CD4-positive, alpha-beta T cell treated with Interleukin-1 beta for 1 hour (primary cell): ENCODE measurements at places on chromosomes 13 and 19.

GRCh38 chr19:38675611-38676010 lies 28.2 kb downstream of the ACTN4 start:
- peak; percentile 56 for DNase-seq

DNA sequence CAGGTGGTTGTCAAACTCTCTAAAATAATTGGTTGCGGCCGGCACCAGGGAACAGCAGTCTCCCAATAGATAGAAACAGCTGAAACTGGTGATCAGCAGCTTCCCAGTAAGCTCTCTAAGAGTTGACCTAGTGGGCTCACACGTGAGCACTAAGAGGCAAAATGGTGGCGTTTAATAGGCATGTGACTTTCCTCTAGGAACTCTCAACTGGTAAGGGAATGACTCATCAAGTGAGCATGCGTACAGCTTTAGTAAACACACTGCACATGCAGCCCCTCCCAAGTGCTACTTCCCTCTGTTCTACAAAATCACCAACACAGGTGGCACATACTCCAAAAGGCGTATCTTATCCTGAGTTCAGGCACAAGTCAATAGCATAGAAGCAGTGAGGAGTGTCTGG lies 41.7 kb downstream of the TNFSF11 start:
- DNase-seq = no peak

DNA sequence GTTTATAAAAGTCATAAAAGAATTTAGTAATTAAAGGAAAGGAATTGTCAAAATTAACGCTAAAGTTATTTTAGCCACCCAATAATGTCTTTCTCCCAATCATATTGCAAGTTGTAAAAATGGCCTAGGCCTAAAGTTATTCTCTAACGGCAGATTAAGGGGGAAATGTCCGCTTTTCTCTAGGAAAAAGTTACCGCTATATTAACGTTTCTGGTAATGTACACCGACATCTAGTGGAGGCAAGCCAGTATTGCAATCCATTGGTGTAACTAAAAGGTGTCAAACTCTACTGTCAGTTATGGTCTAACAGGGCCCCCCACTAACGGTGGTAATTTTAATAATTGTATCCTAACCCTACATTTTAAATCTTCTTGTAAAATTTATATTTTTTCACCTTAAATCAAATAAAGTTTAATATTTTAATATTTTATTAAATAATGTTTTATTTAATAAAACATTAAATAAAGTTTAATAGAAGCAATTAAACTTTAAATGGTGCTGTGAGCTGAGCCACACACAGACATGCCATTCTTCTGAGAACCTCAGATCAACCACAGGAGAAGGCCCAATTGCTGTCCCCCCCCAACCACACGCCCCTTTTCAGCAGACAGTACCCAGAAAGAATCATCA lies 35.9 kb upstream of the ZSCAN5A start:
- DNase-seq = peak; percentile 37

- no peak for DNase-seq
Measured at GRCh38 chr19:46150606-46151005, 2.6 kb downstream of the IGFL2 start.

DNA sequence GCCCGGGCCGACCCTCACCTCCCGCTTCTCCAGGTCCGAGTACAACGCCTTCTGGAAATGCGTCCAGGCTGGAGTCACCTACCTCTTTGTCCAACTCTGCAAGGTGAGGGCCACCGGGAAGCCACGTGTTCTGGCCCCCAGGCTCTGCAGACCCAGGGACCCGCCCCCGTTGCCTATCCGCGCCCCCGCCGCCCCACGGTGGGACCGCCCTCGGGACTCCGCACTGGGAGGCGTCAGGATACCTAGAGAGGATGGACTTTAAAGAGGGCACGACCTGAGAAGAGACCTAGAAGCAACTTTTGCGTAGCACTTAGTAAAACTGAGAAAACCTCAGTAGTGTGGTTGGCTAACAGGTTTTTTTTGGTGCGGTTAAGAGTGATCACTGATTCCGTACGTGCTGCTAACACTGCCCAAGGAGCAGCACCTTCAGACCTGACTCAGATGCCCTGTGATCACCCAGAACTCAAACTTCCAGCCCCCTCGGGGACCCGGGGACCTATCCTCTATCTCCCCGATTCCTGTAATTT lies 492 bp downstream of the TMEM147 start:
- peak; percentile 39 for DNase-seq

GRCh38 chr19:18098891-18099622 lies 1.5 kb downstream of the MAST3 start:
- DNase-seq = peak; percentile 59

GRCh38 chr13:88429862-88430261 lies 758.7 kb downstream of the SLITRK5 start:
- DNase-seq = no peak

GRCh38 chr13:97012251-97013048 lies 18.2 kb upstream of the OXGR1 start:
- DNase-seq = no peak

DNA sequence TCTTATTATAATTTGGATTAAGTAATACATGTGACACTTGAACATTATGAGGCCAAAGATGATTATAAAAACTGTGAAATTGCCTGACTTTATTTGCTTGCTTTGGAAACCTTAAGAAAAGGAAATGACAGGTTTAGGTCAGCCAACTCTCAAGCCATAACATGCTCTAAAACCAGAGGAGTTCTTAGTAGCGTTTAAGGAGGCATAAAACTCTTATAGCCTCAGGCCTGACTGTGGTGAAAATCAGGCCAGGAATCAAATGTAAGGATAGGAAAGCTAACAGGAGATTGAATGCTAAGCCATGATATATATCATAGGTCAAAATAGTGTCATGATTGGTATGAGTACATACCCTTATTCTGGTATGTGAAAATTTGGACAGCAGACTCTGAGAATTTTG lies 1142.4 kb upstream of the MIR17HG start:
- no peak for DNase-seq

DNA sequence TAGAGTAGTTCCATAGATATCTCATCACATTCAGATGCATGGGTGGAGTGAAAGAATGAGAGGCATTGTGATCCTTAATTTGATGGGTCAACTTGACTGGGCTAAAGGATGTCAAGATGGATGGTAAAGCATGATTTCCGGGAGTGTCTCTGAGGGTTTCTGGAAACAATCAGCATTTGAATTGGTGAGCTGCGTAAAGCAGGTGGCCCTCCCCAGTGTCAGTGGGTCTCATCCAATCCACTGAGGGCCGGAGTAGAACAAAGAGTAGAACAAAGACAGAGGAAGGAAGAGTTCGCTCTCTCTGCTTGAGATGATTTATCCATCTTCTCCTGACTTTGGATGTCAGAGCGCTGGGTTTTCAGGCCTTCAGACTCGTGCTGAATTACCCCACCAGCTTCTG lies 43.1 kb downstream of the SERP2 start:
- DNase-seq = no peak

DNA sequence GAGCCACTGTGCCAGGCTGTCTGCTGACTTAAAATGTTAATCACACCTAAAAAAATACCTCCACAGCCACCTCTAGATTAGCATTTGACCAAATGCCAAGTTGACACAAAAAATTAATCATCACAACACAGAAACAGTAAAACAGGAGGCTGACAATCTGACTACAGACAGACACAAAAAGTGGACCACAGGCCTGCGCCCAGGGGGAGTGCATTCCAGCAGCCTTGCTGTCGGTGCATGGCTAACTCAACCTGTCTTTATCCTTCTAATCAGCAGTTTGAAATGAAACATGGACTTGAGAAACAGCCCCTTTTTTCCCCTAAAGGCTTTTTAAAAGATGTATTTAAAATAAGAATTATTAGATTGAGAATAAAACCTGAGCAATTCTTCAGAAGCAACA lies 34.0 kb downstream of the RASL11A start:
- DNase-seq = no peak

GRCh38 chr13:61777899-61778298 lies 362.2 kb upstream of the PCDH20 start:
- no peak for DNase-seq

- peak; percentile 40 for DNase-seq
Measured at GRCh38 chr19:18417250-18418028, 1.8 kb upstream of the SSBP4 start.

- no peak for DNase-seq
Measured at GRCh38 chr19:38162094-38162493, 61.9 kb downstream of the DPF1 start.

DNA sequence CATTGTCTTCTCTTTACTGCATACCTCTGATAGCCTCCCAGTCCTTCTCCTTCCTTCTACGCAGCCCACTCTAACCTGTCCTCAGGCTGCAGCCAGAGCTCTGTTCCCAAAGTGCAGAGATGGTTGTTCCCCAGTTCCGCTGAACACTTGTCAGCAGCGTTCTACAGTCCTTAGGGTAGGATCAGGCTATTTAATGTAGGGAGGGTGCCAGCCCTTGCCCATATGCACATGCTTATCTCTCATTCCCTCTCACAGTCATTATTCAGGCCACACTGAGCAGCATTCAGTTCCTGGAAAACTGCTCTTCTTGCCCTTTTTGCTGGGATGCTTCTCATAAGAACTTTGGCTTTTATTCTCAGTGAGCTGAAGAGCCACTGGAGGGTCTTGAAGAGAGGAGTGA lies 180.7 kb downstream of the MTUS2 start:
- DNase-seq = no peak

DNA sequence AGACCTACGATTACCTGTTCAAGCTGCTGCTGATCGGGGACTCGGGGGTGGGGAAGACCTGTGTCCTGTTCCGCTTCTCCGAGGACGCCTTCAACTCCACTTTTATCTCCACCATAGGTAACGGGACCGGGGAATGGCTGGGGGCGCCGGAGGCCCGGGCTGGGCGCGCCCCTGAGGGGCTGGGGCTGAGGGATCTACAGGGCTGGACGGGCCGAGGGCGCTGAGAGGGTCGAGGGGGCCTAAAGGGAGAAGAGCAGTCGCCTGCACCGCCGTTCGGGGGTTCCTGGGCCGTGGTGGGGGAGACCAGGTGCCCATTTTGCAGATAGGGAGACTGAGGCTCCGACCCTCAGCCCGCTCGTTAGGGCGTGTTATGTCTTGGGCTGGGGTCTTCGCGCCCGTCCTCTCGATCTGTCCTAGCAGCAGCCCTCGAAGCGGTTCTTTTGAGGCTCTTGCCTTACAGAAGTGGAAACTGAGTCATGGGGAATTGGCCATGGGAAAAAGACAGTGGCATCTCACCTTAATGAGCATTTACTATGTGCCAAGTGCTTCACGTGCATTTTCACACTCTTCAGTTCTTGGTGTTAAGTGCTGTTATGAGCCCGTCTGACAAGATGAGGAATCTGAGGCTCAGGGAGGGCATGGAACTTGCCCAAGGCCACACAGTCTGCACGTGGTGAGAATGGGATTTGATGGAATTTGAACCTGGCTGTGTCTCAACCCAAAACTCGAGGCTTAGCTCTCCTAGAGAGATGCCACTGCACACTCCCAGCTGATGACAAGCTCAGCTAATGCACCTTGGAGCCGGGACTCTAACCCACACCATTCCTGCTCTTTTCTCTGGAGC lies 442 bp downstream of the RAB8A start:
- DNase-seq = no peak

DNA sequence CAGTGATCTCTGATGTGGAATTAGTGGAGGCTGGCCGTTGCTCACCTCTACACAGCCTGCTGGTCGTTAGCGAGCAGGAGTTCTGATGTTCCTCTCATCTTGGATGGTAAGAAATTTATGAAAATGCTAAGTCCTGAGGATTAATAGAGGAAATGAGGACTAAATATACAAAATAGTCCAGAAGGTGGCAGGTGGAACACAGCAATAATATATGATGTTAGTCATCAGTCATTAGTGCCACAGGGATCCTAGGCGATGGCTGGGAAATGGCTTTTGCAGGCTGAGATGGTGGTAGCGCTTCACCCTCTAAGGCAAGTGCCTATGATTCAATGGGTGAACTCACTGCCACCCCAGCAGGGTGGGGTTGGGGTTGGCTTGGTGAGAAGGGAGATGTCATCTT lies 338.6 kb upstream of the TMTC4 start:
- DNase-seq = no peak

DNA sequence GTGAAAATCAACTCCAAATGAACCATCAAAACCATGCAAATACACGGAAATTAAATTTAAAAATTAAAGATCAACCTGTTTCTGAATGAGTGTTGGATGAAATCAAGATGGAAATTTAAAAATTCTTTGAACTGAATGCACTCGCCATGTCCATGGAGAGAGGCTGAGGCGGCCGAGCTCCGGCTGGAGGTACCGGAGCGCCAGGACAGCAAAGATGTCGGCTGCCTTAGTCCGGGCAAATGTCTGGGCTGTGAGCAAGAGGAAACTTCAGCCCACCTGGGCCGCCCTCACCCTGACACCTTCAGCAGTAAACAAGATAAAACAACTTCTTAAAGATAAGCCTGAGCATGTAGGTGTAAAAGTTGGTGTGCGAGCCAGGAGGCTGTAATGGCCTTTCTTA lies 5.3 kb upstream of the ZNF506 start:
- DNase-seq = no peak

DNA sequence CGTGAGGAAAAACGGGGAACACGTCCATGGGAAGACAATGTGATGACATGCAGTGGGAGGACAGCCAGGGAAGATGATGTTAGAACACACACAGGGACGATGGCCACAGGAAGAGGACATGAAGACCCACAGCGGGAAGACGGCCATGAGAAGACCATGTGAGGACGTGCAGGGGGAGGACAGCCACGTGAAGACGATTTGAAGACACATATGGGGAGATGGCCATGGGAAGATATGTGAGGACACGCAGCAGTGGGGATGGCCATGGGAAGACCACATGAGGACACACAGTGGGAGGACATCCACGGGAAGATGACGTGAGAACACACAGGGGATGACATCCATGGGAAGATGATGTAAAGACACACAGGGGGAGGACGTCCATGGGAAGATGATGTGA lies 83.8 kb downstream of the UQCRFS1 start:
- DNase-seq = no peak

DNA sequence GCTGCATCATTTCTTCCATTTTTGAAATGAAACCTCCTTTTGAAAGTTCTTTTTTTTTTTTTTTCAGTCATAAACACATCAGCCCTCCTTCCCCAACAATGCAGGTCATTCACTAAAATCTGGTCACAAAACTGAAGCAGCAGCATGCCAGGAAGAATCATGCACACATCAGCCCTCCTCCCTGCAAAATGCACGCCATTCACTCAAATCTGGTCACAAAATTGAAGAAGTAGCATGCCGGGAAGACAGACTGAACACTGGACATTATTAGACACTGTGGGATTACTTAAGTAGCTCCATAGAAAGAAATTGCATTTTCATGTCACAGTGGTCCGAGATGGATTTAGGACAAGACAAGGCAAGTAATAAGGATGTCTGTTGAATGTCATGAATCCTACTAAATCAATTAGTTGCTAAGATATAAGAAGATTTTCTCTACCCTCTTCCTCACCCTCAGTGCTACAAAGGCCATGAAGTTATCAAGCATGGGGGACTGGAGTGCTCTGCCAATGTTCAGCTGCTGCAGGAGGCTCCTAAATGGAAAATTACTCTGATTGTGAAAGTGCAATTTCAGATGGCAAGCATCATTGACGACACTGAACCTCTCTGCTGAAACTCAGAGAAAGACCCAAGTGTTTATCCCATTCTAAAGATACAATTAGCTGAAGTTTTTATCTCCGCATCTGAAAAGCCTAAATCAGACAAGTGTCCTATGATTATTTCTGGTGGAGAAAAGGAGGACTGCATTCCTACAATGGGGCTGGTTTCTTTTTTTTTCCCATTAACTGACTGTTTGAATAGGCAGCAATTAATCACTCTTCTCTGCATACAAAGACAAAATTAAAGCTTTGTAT lies 913.2 kb downstream of the DIAPH3 start:
- no peak for DNase-seq
